ENCODE measurements at places on chromosomes 2 and 18.

GRCh38 chr2:38091760-38092159 is 15.8 kb upstream of the CYP1B1 start:
- no peak for DNase-seq

DNA sequence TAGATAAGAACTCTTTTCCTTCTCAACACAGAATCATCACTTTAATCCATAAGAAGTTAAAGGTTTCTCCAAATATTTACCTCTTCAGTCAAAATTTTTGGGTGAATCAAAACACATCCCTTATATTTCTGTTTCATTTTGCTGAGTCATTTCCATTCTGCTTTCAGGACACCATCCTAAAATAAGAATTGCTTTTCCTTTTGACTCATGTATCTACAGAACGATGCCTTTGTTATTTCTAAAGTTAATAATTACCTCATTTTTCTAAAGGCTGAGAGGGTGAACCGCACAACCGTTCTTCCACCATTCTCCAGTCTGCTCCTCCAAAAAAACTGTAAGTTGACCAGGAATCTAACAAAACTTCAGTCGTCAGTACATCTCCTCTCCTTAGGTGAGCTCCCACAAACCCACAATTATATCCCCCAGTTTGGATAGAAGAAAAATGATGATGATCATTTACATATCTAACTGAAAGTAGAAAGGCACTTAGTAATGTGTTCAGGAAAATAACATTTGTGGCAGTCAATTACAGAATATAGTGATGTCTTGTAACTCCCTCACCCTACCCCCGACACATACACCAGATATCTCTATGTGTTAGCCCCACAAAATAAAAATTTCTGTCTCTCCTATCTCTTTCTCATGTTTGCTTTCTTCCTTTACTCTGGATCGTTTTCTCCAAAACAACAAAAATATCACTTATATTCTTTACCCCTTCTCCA is 162.5 kb downstream of the RAD51AP2 start:
- DNase-seq: no peak

- no peak for DNase-seq
Observed at GRCh38 chr2:230967113-230967512, 28.8 kb upstream of the SPATA3 start.

- no peak for DNase-seq
Observed at GRCh38 chr2:220192994-220193753, 565.7 kb downstream of the SLC4A3 start.

All from right kidney (tissue), 9 donors.